ENCODE measurements at places on chromosomes 2 and 18.

GRCh38 chr2:80141007-80141726 lies 163.4 kb downstream of the LRRTM1 start:
- no peak for DNase-seq

- no peak for DNase-seq
Observed at GRCh38 chr2:191228861-191229260, 16.3 kb upstream of the MYO1B start.

DNA sequence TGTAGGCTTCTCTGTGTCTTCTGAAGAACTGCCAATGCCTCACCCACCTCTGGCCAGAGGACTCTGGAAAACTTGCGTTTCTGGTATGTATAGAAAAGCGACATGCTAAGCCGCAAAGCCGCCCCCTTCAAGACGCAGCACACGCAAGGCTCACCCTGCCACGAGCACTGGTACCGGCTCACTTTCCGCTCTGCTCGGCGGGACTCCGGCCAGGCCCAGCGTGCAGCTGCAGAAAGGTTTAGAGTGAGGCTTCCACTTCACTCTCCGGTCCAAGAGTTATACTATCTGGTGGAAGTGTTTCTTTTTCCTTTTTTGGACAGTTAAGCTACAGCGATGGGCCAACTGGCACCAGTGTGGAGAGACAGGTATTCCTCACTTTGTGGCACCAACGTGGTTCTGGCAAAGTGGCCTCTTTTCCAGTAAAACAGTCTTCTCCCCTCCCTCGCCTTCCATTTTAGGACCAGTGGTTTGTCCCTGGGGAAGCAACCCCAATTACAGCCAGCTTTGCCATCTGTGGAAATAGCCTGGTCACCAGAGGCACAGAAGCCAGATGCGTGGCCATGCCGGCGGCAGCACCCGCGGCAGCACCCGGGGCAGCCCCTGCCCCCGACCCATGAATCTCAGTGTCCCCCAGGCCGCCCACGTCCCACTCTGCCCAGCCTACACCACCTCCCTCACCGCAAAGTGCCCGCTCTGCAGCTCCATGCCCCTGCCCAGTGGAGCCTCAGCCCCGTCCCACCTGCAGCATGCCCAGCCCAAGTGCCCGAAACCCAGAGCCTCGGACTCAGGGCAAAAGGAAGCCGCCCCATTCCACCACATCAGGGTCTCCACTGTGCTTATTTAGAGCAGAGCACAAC lies 91.6 kb upstream of the CTDP1 start:
- no peak for DNase-seq

DNA sequence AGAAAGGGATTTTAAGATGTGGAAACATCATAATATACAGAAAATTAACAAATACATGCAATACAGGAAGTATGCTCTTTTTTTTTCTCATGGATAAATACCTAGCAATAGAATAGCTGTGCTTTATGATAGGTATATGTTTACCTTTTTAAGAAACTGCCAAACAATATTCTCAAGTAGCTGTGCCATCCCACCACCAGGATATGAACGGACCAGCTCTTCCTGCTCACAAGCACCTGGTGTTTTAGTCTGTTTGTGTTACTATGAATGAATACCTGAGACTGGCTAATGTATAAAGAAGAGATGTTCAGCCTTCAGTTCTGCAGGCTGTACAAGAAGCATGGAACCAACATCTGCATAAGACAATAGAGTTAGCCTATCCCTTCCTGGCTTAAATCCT lies 19.9 kb upstream of the UGT1A8 start:
- DNase-seq: no peak

DNA sequence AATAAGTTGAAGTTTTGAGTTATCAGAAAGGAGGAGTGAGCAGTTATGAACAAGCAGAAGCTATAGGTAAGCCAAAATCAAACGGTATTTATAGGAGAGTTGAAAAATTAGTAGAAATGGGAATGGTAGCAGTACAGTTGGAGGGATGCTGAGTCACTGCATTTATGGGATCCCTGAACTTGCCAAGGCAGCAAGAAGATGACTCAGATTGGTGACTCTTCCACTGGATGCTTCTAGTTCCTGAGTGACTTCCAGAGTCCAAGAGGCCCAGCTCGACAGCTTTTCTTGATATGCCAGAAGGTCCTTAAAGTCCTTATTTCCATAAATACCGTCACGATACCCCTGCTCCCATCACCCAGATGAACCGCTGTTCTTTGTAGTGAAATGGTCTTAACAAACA lies 31.1 kb upstream of the ACTR3 start:
- no peak for DNase-seq

GRCh38 chr2:42800461-42800962 lies 8.1 kb upstream of the HAAO start:
- DNase-seq: no peak

- DNase-seq: no peak
Observed at GRCh38 chr2:240450532-240451107, 15.2 kb downstream of the GPC1 start.
